ENCODE measurements at places on chromosomes 6 and 20.

- DNase-seq = no peak
These were observed 93.5 kb downstream of the B3GAT2 start for GRCh38 chr6:70863343-70863742.

DNA sequence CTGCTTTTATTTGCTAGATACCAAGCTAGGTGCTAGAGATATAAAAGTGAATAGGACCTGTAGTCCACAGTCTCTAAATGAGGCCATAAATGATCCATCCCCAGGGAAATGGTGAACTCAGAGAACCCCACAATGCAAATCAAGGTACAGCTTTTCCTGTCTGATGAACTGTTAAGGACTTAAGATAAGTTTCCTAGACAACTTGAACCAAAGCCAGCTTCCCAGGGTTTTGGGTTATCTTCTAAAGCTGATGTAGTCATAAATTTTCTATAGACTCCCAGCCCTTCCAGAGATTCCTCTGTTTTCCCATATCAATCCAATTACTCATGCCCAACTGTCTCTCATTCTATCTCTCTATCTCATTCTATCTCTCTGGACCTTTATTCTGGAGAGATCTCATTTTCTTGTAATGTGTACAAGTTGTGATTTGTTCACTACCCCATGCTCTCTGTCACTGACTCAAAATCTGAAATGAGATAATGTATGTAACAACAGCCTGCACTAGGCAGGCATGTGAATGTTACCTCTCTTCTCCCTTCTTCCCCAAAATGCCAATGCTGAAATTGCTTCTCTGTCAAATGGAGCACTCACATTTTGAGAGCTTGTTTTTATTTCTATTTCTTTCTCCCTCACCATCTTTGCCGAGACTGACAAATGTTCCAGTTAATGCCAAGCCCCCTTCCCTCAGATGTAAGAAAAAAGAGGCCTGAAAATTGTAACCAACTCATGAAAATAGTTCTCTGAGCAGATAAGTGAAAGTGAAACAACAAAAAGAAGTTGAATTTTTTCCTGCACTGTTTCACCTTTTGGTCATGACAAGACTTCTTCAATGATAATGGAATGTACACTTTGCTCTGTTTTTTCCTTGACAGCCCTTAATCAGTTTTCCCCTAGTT, 279.9 kb downstream of the SLC35F1 start:
- DNase-seq = no peak

DNA sequence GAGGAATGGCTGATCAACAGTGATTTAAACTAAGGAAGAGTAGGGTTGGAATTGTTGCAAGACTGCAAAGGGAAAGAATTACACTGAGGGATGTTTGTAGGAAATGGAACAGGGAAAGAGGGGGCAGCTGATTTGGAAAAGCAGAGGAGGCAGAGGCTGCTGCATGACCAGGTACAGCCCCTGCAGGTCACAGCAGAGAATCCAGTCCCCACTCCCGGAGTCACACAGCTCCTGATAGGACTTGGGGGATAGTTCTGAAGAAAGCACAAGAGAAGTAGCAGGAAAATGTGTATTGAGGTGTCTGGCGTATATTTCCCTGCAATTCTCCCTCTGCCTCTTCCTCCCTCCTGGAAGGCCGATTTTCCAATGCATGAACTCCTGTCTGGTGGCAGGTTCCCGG, 92.5 kb upstream of the PDE10A start:
- no peak for DNase-seq

DNA sequence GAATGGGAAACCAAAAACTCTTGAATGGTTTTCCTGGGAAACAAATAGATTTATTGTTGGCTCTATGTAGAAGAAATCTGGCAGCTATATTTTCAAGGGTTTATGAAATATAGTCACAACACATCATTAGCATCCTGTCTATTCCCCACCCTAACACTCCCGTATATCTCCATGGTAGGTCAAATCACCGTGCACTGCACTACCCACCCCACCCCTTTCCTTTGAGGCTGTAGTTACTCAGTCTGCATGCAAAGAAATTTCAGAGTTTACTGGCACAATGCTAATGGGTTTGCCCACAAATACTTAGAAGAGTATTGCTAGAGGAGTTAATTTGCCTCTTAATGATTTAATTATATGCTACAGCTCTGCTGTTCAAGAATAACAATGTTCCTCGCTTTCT, 329.1 kb upstream of the TSHZ2 start:
- no peak for DNase-seq

GRCh38 chr6:105797983-105798453, 288.1 kb upstream of the PRDM1 start:
- DNase-seq = no peak

DNA sequence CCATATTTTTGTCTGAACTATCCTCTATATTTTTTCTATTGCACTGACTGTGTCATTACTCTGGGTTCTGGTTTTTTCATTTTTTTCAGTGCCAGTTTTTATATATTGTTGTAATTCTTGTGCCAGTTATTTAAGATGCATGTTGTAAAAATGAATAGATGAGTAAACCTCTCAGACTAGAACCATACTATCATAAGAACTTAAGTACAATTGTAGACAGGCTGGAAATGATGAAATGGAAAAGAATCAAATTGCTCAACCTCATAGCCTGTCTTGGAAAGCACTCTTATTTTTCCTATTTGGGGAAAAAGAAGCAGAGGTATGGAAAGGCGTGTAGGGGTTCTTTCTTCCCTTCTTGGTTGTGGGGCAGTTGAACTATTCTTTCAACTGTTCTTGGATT, 30.2 kb downstream of the PANK2 start:
- no peak for DNase-seq

DNA sequence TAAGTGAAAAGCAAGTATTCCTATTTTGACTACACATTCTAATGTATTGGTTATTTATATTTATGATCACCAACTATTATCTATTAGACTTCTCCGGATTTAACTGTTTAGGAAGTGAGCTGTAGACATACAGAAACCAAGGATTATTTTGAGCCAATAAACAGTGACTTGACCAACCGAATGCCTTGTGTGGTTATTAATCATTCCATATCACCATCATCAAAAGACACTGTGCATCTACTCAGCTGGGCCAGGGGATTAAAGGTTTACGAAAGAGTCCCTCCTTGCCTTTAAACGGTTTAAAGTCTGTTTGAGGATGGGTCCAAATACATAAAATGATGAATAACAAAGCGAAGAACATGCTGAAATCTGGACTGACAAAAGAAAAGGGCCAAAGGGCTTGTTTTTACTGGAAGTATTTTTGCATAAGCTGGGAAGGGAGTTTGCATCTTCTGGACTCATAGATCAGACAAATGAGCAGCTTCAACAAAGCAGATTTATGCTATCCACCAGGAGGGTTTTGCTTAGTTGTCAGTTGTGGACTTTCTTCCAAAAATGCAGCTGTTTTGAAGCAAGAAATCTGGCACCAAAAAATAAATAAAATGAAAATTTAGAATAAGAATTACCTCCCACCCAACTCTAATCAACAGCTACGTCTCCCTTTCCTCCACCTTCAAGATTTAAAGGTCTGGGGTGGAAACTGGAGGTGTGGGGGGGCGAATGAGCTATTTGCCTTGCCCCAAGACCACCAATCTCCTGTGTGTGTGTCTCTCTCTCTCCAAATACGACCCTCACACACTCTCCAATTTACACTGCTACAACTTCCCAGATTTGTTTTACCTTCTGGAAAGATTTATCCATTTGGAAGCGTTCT, 33.6 kb upstream of the ID4 start:
- DNase-seq = no peak

DNA sequence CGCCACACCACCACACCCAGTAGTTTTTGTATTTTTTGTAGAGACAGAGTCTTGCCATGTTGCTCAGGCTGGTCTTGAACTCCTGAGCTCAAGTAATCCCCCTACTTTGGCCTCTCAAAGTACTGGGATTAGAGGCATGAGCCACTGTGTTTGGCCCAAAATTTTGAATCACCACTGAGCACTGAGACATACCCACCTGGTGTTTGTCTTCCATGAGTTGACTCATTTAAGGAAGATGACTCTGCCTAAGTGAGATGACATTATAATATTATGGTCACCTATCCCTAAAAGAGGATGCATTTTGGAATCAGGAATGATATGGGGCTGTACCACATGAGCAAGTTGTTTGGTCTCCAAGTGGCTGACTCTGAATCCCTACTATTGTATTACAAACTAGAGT, 54.6 kb upstream of the RNF217 start:
- DNase-seq = no peak

DNA sequence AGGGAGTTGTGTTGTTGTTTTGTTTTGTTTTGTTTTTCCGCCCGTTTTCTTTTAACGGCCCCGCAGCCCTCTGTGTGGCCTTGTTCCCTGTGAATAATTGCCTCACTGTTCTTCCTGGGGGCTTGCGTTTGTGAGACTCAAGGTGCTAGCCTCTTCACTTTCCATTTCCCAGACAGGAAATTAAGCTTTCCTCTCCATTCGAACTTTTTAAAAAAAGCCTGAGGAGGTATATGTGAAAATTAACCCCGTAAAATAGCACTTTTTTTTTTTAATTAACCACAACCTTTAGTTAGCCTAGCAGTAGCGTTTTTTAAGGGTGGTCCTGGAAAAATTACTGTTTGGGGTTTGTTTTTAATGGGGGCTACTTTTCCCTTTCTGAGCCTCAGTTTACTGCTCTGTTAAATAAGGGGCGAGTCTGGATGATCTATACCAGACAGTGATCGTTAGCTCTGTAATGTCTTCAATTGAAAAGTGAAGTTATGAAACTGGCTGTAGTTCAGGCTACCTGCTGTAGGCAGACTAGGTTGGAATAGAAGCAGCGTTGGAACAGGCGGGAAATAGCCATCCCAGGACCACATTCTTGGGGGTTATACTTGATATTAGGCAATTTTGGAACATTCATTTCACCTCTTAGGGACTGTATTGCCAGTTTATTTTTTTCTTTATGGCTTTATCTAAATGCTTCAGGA, 1.7 kb downstream of the STX16 start:
- DNase-seq = no peak

DNA sequence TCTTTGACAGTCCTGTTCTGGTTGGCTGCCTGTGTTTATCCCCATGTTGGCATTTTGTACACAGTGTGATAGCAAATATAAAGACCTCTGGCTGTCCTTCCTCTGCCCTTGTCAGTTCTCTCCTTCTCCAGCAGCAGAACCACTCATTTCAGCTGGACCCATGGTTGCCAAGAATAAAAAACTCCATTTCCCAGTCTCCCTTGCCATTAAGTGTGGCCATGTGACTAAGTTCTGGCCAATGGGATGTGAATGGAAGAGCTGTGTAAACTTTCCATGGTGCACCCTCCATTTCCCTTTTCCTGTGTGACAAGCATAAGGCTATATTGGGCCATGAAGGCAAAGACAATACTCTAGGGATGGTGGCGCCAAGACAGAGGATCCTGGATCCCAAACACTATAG, 78.4 kb upstream of the TBC1D7 start:
- DNase-seq = no peak

- no peak for DNase-seq
These were observed 77.0 kb upstream of the SGK1 start for GRCh38 chr6:134394905-134395304.

GRCh38 chr6:110746680-110747079, 68.6 kb downstream of the CDK19 start:
- DNase-seq = no peak

- no peak for DNase-seq
These were observed 60.2 kb downstream of the TCP11 start for GRCh38 chr6:35080821-35081425.

DNA sequence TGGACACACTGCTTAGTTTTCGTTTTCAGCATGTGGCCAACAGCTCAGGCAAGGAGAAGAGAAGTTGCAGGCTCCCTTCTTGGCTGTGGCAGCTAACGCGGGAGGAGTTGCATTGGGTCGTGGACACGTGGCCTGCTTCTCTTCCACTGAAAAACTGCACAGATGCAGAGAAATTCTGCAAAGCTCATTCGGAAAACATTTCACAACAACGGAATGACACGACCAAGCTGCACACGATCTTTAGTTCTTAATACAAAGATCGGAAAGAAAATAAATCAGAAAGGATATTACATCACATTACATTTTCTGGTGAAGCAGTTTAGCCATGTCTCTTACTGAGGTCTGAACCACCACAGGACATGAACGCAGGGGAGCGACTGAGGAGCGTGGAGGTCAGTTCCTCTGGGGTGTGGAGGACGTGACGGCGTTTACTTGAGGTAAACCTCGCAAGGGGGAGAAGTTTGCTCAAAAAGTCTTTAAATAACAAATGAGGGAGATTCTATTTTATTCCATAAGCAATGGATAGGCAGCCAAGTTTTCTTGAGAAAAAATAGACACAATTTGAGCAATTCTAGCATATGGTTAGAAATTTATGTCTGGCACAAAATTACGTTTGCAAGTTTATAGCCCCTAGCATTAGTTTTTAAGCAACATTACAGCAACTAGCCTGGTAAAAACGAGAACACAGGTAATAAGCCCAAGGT, 178.3 kb downstream of the THBS2 start:
- DNase-seq = no peak

DNA sequence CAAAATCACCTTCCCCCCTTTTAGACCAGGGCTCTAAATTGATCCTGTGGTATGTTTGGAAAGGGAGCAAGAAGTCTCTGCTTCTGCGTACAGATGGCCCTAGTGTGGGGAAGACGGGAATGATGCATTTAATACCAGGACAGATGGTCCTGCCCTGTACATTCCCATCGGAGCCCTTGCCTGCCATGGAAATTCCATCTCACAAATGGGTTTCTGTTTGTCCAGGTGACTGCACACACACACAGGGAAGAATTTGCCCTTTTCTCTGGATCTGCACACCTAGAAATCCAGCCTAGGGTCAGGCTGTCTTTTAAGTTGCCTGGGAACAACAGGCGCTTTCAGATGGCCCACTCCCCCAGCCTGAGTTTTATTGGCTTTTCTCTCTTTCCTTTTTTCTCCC, 1.3 kb downstream of the MAS1 start:
- no peak for DNase-seq

GRCh38 chr6:134029495-134030455, 22.6 kb downstream of the SLC2A12 start:
- no peak for DNase-seq

GRCh38 chr20:34970193-34970840, 14.6 kb downstream of the MYH7B start:
- no peak for DNase-seq

GRCh38 chr6:64023693-64024092, 388.1 kb downstream of the PHF3 start:
- no peak for DNase-seq

DNA sequence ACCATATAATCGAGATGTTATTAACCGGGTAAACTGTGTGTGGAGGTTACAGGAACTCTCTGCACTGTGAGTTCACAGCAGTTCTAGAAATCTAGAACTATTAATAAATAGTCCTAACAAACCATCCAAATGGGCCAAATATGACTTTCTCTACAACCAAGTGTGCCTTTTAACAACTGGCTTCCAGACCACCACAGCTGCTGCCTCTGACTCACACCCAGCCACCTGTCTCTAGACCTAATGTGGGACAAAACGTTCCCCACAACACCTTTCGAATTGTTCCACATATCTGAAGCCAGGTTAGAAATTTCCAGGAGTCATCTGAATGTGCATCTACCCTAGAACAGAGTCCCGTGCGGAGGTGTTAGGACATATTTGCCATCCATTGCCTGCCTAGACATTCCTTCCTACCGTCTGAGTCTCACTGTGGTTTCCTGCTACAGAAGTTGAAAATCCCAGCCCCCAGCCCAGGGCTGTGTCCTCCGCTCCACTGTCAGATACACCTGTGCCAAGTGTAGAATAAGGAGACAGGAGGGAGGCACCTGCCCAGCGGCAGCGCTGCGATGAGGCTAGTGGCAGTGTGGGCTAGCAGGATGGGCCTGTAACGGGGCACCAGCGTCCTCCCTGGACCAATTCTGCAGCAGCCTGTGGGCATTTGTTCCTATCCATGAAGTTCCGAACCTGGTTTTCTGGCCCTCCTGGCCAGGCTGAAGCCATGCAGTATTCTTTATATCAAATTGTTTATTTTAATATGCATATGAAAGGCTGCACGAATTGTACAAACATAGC, 28.5 kb upstream of the MAP3K4 start:
- no peak for DNase-seq

- no peak for DNase-seq
These were observed 36.6 kb upstream of the LTV1 start for GRCh38 chr6:143806282-143807102.

Data from activated CD4-positive, CD25-positive, alpha-beta regulatory T cell (primary cell).